Germinal center (tissue), 1 donor: ENCODE measurements at places on chromosomes 4 and X.
A peak's percentile ranks its signal among the peaks of the same experiment; 100 is the strongest.

DNA sequence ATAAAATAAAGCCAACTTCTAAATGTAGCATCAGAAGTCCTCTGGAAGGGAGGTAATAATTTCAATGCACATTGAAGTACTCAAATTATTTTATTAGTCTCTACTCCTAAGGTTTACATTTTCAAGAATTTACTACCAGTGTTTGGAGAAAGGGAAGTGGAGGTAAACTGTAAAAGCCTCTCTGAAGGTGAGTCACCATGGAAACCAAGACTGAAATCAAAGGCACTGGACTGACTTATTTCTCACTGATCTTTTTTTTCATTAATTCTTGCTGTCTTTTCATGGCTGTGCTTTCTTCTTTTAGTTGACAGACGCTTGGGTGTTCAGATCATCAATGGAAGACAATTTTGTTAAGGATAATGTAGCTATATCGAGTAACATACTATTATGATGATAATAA lies 9.7 kb downstream of the SLC39A8 start:
- DNase-seq = no peak

DNA sequence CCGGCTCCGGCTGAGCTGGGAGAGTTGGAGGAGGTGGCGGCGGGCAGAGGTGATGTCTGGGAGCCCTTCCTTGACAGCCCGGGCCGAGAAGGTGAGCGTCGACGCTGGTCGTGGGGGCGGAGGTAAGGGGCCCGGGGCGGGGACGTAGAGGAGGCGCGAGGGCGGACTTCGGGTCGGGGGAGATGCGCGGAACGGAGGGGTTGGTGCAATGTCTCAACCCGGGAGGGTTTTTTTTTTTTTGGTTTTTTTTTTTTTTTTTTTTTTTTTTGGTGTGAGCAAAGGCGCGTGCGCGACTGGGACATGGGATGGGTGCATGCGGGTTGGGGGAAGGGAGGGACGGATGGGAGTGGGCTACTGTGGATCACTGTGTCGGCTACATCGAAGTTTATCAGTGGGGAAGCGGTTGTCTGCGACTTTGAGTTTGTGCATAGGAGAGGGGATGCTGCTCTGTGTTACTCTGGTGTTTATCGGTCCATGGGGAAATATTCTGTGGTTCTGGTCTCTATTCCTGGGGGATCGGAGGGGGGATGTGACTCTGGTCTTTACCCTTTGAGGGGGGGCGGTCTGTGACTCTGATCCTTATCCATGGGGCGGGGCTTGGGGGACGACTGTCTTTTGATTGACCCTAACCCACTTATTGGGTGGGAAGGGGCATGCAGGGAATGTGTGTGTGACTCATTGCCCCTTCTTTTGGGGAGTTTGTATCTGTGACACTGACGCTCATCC lies 537 bp downstream of the RBM10 start:
- DNase-seq = peak; percentile 40

GRCh38 chr4:3016961-3017360 lies 53.6 kb downstream of the GRK4 start:
- DNase-seq = no peak

DNA sequence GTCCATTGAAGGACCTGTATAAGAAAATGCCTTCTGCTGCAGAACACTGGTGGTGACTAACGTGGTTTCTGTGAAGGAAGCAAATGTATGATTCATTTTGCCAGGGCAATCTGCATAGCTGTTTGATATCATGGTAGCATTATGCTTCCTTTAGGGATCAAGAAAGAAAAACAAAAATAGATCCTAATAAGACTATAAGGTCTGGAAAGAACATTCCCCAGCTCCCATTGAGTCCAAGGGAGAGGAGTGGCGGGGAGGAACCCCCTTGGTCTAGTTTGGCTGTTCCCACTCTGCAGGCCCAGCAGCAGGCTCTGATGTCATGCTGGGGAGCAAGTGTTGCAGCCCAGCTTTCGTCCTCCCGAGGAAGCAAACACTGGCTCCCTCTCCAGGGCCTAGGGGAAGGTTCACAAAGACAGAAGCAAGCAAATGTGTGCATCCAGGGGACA lies 154.5 kb upstream of the GALNT7 start:
- no peak for DNase-seq

DNA sequence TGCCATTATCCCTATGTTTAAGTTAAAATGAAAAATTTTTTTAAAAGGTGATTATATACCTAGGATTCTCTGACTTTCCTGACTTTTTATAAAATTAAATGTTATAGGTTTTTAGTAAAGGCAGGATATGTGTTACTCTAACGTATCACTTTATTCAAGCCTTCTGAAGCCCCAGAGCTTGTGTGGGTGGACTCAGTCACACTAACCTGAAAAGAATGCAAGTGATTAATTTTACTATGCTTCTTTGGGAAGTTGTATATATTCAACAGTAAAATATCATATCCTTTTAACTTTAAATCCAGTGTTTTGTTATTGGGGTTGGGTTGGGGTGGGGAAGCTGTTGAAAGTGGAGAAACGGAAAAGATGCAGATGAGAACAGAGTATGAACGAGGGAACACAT lies 22.8 kb downstream of the PDLIM3 start:
- DNase-seq = no peak

DNA sequence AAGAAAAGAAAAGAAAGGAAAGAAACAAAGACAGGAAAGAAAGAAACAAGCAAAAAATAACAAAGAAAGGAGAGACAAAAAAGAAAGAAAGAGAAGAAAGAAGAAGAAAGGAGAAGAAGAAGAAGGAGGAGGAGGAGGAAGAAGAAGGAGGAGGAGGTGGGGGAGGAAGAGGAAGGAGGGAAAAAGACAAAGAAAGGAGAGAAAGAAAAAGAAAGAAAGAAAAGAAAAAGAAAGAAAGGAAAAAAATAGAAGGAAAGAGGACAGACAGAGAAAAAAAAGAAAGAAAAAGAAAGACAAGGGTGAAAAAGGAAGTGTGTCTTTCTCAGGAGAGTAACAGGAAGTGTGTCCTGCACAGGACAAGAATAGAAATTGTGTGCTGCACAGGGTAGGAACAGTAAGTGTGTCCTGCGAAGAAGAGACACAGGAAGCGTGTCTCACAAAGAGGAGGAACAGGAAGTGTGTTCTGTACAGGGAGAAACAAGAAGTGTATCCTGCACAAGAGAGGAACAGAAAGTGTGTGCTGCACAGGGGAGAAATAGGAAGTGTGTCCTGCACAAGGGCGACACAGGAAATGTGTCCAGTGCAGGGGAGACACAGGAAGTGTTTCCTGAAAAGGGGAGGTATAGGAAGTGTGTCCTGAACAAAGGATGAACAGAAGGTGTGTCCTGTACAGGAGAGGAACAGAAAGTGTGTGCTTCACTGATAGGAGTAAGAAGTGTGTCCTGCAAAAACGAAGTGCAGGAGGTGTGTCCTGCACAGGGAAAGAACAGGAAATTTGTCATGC lies 101.2 kb downstream of the ARSF start:
- DNase-seq = no peak

GRCh38 chrX:129830494-129830893 lies 13.2 kb downstream of the ZDHHC9 start:
- DNase-seq = no peak
